ENCODE measurements at places on chromosomes 6 and 20.

DNA sequence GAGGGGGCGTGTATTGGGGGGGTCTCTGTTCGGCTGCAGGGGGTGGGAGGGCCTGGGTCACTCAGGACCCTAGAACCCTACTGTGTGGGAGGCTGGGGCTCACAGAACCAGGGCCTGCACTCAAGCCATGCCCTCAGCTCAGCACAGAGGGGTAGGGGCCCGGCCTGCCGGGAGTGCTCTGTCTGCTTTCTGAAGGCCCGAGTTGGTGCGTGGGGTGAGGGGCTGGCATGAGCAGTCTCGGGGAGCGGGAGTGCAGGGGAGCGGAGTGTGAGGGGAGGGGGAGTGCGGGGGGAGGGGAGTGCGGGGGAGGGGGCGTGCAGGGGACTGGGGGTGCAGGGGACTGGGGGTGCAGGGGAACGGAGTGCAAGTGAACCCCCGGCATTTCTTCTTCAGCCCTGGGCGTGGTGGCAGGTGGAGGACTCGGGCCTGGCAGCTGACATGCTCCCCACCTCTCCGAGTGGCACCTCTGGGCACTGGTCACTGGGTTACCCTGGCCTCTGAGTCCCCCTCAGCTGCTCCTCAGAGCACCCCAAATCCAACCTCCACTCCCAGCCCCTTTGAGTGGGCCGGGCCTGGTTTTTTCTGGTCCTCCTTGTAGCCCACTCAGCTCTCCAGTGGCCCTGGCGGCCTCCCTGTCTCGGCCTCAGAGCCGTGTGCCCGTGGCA is 1.0 kb downstream of the COL20A1 start:
- DNase-seq, result no peak

GRCh38 chr20:63653041-63653973 is at the start of gene STMN3:
STMN3 (minus strand) TSS chr20:63653424; CDS start chr20:63653345, 79 bp downstream.
- peak; percentile 62 for DNase-seq

DNA sequence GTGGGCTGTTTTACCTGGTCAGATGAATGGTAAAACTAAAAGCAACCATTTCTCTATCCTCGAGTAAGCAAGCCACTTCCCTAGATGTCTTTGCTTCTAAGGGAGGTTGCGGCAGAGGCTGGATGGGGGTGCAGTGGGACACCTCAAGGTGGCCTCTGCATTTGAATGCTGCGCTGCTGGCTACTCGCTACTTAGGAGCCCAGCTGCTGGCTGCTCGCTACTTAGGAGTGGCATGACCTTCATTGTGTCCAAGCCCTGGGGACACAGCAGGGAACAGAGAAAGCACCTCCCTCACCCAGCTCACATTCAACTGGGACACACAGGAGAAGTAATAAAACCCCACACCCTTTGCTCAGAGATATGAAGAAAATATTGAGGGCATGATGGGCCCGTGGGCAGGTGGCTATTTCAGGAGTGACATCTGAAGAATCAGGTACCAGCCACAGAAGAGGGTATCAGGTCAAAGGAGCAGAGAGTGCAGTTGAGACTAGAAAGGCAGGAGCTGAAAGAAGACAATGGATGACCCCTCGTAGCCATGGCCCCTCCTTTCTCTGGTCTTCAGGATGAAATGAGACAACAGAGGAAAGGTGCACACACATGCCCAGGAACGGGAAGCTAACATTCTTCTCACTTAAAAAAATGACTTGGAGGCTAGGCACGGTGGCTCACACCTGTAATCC is 149.4 kb downstream of the ZMYND8 start:
- no peak for DNase-seq

- DNase-seq, result no peak
These were observed 2.7 kb upstream of the SLC9A8 start for GRCh38 chr20:49809803-49810359.

- peak; percentile 86 for DNase-seq
These were observed 475.2 kb upstream of the MARCKS start for GRCh38 chr6:113381959-113382358.

DNA sequence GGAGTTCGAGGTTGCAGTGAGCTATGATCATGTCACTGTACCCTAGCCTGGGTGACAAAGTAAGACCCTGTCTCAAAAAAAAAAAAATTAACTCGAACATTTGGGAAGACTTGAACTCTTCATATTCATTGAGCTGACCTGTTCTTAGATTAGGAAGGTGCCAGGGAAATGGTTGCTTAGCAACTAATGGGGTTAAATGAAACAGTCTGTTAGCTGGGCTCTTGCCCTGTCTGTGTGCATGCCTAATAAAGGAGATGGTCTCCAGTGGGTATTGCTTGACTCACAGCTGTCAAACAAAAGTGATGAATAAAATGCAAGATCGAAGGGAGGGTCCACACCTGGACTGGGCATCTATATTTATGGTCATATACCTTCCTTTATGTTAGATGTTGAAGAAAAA is 101.8 kb downstream of the KLHL32 start:
- DNase-seq, result no peak

GRCh38 chr6:50845499-50846143 is 26.9 kb downstream of the TFAP2B start:
- no peak for DNase-seq

DNA sequence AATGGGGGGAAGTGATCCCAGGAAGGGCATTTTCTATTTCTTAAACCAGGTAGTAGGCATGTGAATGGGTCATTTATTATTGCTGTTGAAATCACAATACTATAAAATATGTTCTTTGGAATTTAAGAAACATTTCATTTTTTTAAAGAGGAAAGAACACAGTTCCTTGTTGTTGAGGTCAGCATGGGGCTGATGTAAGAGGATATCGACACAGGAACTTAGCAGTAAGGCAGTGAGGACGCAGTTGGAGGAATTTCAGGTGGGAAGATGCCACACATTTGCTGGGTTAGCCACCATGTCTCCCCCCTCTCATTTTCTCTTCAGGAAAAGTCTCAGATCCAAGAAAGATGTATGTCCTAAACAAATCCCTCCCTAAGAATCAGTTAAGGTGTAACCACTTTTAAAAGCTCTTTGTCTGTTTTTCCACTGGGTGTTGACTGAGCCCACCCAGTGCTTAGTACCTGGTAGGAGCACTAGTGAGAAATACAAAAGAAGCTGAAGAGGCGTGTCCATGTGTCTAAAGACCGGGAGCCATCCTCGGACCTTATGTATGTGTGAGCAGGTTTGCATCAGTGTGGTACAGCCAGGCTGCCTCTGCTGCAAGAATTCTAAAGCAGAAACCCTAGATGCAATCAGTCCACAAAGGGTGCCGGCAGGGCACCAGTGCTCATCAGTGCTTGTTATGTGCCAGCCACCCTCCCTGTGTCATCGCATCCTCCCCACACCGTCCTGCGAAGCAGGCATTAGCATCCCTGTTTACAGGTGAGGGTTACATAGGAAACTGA is 98.9 kb downstream of the TCP11 start:
- DNase-seq, result no peak

DNA sequence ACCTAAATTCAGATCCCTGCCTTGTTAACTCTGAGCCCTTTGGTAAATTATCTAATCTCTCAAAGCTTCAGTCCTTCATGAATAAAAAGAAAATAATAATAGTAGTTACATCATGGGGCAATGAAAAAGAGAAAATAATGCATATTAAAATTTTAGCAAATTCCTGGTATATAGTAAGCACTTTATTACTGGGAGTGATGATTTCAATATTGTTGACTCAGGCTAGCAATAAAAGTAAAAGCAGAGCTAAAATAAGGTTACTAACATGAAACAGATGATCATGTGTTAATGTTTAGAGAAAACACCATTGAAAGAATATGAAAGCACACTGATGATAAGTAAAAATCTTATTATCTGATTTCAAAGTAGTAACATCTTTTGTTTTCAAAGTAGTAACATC is 13.6 kb downstream of the GINS1 start:
- no peak for DNase-seq

DNA sequence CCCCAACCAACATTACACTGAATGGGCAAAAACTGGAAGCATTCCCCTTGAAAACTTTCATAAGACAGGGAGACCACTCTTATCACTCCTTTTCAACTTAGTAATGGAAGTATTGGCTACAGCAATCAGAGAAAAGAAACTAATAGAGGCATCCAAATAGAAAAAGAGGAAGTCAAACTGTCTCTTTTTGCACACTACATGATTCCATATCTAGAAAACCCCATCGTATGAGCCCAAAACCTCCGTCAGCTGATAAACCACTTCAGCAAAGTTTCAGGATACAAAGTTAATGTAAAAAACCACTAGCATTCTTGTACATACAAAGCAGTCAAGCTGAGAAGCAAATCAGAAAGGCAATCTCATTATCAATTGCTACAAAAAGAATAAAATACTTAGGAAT is 580.4 kb upstream of the PTCHD4 start:
- no peak for DNase-seq

DNA sequence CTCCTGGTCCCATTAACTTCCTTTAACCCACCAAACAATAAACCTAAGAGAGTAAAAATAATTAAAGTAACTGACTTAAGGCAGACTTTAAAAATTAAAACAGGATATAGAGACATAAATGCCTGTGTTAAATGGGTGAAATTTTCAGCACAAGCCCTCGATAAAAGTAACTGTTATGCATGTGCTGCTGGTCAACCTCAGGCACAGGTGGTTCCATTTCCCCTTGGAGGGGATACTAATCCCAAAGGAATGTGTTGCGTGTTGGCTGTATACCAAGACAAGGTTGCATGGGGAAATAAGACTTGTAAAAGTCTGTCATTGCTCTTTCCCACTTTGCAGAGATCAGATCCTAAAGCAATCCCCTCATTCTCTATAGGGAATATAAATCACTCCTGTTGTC is 25.8 kb downstream of the HLA-A start:
- no peak for DNase-seq

GRCh38 chr20:61480158-61480825 is 228.2 kb downstream of the CDH4 start:
- no peak for DNase-seq

GRCh38 chr6:37173493-37174195 is 3.7 kb downstream of the PIM1 start:
- DNase-seq, result no peak

- no peak for DNase-seq
These were observed 56.9 kb downstream of the FAM217A start for GRCh38 chr6:4021854-4022695.

- no peak for DNase-seq
These were observed 124.2 kb downstream of the CEBPB start for GRCh38 chr20:50314678-50315335.

GRCh38 chr6:41678511-41679084 is 40.3 kb downstream of the MDFI start:
- no peak for DNase-seq

GRCh38 chr20:37984018-37984785 is 49.1 kb downstream of the TTI1 start:
- no peak for DNase-seq

GRCh38 chr20:50130356-50130723 is 17.4 kb upstream of the UBE2V1 start:
- DNase-seq, result no peak

GRCh38 chr6:111888928-111889695 is 15.9 kb upstream of the FYN start:
- no peak for DNase-seq

DNA sequence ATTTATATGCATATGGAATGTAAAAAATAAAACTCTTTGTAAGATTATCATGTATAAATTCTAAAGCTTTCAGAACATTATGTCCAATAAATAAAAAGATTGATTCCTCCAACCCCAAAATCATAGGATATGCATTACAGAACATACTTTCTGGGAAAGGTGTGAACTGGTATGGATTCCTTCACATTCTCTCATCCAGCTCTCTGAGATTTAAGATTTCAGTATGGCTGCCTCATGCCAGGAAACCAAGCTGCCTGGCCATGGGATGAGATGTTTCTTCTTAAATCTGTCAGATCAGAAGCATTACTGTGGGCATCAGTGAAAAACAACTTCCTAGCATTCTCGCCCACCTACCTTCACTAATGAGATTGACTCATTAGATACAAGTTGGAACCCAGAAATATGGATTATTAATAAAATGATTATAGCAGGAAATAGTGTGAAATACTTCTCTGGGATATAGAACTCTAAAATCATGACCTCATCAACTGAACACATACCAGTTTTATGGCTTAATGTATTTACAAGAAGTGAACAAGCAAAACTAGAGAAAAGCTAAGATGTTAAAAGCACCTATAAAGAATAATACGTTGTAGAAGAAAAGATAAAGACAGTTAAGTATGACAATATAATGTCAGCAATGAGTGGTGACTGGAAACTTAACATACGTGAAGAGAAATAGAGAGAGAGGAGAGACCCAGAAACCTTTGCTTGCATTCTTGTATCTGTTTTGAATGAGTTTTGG is 171.6 kb upstream of the PHACTR1 start:
- no peak for DNase-seq

DNA sequence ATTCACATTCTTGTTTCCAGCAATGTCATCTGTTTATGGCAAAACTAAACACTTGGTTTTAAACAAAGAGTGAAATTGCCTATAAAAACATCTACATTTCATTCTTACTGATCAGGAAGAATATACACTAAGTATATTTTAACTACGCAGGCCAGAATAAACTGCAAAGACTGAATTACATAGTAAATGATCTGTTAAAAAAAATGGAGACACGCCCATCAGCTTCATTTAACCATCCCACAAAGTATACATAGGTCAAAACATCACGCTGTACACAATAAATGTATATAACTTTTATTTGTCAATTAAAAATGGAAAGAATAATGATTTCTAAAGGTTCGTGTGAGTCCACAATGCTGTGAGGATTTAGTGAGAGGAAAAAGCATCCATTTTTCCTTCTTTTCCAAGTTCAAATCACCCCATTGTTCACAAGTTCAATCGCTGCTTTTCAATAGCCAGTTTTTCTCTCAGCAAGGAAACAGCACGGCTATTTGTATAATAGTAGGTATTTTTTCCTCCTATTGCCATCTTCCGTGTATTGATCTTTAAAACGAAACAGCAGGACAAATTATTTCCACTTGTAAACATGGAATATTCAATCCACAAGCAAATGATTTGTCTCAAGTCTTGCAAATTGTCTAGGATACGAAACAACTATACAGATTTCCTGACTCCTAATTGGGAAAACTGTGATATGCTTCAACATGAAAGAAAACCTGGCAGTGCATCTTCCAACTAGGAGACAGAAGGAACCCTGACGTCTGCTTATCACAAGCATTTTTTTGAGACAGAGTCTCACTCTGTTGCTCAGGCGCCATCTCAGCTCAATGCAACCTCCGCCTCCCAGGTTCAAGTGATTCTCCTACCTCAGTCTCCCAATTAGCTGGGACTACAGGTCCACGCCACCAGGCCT is 10.6 kb downstream of the SFT2D1 start:
- no peak for DNase-seq

- DNase-seq, result no peak
These were observed 29.0 kb upstream of the OPN5 start for GRCh38 chr6:47752801-47753200.

- no peak for DNase-seq
These were observed 1.3 kb upstream of the CDYL start for GRCh38 chr6:4774715-4775493.

- DNase-seq, result no peak
These were observed 126.3 kb downstream of the CDKAL1 start for GRCh38 chr6:20660534-20660933.

- DNase-seq, result no peak
These were observed 49.3 kb upstream of the FANCE start for GRCh38 chr6:35402856-35403191.

DNA sequence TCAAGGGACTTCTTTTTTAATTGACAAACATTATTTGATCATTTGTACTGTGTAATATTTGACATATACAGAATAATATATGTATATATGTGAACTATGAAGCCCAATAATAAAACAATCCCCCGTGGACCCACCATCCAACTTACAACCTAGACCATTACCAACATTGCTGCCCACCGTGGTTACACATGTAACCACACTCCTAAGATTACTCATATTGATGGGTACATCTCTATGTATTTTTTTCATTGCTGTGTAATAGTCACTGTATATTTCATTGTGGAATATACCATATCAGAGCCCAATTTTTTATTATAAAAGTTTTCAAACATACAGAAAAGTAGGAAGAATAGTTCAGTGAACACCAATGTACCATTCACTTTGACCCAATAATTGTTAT is 94.3 kb downstream of the RTN4IP1 start:
- no peak for DNase-seq
